ENCODE measurements at places on chromosomes 6 and 20.

GRCh38 chr6:26199773-26200764, 112.8 kb downstream of the HFE start:
- no peak for DNase-seq

- no peak for DNase-seq
Observed at GRCh38 chr6:128492386-128492785, 28.0 kb downstream of the PTPRK start.

GRCh38 chr6:166315436-166315835, 7.2 kb upstream of the PRR18 start:
- DNase-seq: no peak

GRCh38 chr6:43810965-43811732, 41.1 kb downstream of the VEGFA start:
- DNase-seq: no peak

- no peak for DNase-seq
Observed at GRCh38 chr6:121247386-121247785, 86.9 kb downstream of the TBC1D32 start.

GRCh38 chr6:123829302-123829953, 25.8 kb downstream of the NKAIN2 start:
- no peak for DNase-seq

GRCh38 chr6:4316867-4317400, 181.6 kb upstream of the ECI2 start:
- no peak for DNase-seq

- peak; percentile 20 for DNase-seq
Observed at GRCh38 chr20:34708621-34709043, 4.5 kb downstream of the TP53INP2 start.

DNA sequence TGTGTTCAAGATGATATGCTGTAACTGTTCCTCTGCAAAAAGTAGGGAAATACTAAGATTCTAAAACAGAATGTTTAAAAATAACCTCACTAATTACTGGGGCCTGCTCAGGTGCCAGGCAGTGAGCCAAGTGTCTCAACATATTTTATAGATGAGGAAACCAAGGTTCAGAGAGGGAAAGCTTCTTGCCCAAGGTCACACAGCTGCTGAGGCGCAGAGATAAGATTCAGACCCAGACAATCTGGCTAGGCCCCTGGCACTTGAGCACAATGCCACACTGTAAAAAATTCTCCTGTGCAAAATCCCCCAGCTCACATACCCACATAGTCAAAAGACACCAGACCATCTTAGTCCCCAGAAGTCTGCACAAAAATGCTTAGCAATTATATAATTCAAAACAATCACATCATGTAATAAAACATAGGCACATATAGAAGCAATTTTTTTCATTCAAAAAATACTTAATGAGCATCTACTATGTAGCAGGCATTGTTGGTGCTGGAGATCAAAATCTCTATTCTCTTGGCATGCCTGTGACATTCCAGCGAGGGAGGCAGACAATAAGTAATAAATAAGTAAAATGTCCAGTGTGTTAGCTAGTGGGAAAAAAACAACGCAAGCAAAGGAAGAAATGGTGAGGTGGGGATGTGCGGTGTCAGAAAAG, 10.3 kb downstream of the PREX1 start:
- DNase-seq: no peak

DNA sequence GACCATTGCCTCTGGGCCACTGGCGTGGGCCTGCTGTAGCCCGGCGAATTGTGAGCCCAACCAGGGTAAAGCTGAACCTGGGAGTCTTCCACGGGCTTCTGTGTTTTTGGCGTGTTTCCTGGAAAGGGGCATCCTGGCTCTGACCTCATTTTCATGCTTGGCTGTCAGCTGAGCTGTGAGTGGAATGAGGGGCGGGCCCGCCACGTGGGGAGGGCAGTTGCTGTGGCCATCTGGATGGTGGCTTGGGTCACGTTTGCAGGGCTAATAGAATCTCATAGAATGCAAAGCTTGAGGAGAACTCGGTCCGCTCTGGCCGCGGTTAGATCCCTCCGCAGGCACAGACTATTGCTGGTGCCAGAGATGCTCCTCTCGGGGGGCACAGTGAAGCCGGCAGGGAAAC, 263.0 kb downstream of the SMOC2 start:
- no peak for DNase-seq
